ENCODE measurements at places on chromosomes 4 and X. TPM values are rescaled to one million over a fixed set of nuclear protein-coding genes. Genes with fewer than 3 reads are reported as not detected.

DNA sequence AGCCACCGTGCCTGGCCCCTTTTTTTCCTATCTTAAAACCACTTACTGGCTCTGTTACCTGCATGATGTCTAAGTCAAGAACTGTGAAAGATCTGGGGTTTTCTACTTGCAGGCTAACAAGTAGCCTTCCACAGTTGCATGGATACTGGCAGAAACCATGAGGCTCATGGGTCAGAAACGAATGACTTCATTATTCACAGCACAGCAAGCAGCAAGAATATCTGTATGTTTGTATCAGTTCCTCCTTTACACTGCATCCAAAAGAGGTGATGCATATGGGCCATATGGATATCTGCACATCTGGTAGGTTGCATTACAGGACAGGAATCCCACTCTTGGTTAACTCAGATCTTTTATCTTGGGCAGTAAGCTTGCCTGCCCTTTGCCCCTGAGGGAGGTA, 154.9 kb upstream of the NUDT6 start:
- no peaks in the 10 kb centered on the region for H3K27me3 ChIP-seq
- no peak overlapping the region for H3K27ac ChIP-seq
- H3K4me1 ChIP-seq: peaks cover 3% of the 10 kb centered on the region
- DNase-seq: no peak
- H3K36me3 ChIP-seq: no peaks in the 10 kb centered on the region
- no peak overlapping the region for H3K4me3 ChIP-seq

GRCh38 chrX:37658343-37659030, 27.1 kb upstream of the XK start:
- no peak overlapping the region for H3K27ac ChIP-seq
- no peaks in the 10 kb centered on the region for H3K36me3 ChIP-seq
- no peaks in the 10 kb centered on the region for H3K27me3 ChIP-seq
- DNase-seq: no peak

DNA sequence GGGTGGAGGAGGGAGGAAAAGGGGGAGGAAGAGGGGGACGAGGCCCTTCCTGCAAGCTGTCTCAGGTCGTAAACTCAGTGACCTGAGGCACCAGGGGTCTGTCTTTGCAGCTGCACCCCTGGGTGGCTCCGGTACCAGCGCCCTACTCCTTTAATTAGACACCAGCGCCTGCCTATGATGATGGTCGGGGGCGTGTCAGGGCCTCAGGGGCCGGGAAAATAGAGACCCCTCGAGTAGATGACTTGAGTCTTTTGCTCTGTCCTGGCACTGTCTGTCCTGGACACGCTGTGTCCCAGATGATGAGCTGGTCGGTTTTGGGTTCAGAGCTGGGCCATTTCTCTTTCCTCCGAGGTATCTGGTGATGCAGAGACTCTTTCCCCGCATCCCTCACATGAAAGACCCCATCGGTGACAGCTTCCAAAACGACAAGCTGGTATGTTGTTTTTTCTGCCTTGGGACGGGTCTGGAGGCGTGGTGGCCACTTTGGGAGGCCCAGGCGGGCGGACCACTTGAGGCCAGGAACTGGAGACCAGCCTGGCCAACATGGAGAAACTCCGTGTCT, 11.2 kb downstream of the SLC25A6 start:
- DNase-seq: no peak
- no peaks in the 10 kb centered on the region for H3K4me1 ChIP-seq
- H3K36me3 ChIP-seq: peaks cover 5% of the 10 kb centered on the region
- H3K27me3 ChIP-seq: no peaks in the 10 kb centered on the region
- no peak overlapping the region for H3K27ac ChIP-seq
- H3K4me3 ChIP-seq: no peak overlapping the region

DNA sequence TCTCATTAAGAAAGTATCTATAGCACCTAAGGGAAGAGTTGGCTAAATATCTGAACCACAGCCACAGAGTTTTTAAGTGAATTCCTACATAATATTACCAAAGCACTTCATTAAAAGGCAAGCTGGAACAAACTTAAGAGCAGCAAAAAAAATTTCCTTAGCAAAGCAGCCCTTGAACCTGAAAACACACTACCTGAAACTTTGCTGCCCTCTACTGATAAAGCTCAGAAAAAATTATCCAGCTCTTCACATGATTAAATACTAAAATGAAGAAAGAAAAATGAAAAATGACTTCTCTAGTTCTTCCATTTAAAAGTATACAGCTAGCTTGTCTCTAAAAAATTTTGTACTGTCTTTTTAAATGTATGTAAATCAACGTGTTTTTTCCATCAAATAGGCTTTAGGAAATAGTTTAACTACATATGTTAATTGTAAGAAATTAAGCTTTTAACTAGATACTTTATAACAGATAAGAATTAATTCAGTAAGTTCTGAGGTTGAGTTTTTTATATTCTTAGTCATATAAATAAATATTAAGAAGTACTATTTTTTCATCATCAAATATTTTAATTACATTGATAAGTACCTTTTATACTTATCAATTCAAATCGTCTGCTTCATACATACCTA, 156.1 kb downstream of the STPG2 start:
- no peak for DNase-seq
- no peak overlapping the region for H3K4me3 ChIP-seq
- H3K27ac ChIP-seq: no peak overlapping the region
- H3K36me3 ChIP-seq: no peaks in the 10 kb centered on the region

Gene RGS12
- 23.9 TPM for total RNA-seq

Gene GUCY2F
- total RNA-seq: not detected
